Fibroblast of lung (primary cell): ENCODE measurements at places on chromosomes 2 and 18. TPM values are rescaled to one million over a fixed set of nuclear protein-coding genes. Genes with fewer than 3 reads are reported as not detected.

DNA sequence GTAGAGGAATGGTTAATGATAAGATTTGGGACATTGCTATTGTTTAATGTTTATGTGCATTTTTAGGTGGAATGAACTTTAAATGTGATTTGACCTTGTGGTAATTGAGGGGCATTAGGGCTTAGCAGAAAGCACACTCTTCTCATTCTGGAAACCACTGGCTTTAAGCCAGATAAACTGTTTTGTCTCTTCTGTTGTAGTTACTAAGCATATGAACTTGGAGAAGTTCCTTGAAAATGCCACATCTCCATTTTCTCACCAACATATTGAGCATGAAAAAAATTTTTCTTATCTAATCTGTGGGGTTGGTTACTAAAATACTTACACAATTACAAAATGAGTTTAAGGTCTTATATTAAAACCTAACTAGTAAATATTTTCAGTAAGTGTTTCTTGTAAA lies 70.8 kb upstream of the FSHR start:
- peak; percentile 62 for DNase-seq

- no peak for DNase-seq
Observed at GRCh38 chr18:59272221-59272888, 899 bp downstream of the RAX start.

DNA sequence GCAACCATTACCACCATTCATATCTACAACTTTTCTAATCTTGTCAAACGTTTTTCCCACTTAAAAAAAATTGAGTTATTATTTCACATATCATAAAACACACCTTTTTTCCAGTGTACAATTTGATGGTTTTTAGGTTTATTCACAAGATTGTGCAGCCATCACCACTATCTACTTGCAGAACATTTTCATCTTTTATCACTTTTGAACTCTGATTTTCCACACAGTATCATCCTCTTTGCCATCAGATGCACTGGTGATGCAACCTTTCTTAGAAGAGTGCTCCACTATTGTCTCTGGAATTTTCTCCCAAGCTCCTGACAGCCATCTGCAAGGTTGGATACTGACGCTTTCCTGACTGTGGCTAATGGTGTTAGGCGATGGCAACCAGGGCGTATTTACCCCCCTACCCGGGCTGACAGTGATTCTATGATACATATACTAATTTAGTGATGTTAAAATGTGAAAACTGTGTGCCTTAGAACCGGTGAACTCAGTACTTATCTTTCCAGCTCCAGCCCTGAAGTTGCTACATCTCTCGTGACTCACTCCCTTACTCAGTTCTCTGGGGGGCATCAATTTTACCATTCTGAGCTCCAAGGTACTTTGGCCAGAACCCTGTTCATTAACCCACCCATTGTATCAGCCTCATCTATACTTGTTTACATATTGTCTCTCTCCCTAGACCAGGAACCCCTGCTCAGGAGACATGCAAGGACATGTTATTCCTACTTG lies 105.4 kb upstream of the SPRED2 start:
- peak; percentile 24 for DNase-seq

GRCh38 chr2:169659320-169659719 lies 34.9 kb downstream of the CFAP210 start:
- DNase-seq, result no peak

- DNase-seq, result no peak
Observed at GRCh38 chr2:174052584-174052976, 87.4 kb upstream of the SP3 start.

DNA sequence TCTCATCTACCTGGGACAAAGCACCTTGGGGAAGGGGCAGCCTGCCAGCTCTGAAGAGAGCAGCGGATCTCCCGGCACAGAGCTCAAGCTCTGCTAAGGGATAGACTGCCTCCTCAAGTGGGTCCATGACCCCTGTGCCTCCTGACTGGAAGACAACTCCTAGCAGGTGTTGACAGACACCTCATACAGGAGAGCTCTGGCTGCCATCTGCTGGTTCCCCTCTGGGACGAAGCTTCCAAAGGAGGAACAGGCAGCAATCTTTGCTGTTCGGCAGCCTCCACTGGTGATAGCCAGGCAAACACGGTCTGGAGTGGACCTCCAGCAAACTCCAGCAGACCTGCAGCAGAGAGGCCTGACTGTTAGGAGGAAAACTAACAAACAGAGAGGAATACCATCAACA lies 549.9 kb upstream of the LRATD1 start:
- DNase-seq, result no peak

- DNase-seq, result no peak
Observed at GRCh38 chr18:58287353-58288274, 243.6 kb downstream of the NEDD4L start.

DNA sequence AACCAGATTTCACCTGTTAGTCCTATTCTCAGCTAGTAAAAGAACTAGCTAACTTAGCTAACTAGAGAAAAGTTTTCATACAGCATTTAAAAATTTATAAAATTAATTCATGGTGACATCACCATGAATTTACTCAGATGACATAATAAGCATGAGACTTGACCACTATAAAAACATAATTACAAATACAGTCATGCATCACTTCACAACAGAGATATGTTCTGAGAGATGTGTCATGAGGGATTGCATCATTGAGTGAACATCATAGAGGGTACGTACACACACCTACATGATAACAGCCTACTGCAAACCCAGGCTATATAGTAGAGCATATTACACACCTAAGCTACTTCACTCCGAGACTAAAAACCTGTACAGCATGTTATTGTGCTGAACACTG lies 481.3 kb upstream of the CHAC2 start:
- DNase-seq, result peak; percentile 37

DNA sequence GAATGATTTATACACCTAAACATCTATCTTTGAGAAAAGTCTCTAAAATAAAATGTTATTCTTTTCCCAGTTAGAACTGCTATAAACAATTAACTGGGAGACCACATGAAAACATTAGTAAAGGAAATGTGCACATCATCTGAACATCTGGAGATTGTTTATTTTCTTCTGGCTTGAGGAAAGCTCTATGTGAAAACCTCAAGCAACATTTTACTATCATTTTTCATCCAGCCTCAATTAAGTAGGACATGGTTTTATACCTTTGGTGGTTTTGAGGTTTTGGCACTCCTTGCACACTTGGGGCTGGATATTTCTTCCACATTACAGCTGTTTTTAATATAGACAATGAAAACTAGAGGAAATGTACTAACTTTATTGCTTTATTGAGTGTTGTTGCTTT lies 609.5 kb upstream of the SLC8A1 start:
- peak; percentile 57 for DNase-seq

- no peak for DNase-seq
Observed at GRCh38 chr18:6031442-6031841, 136.1 kb upstream of the TMEM200C start.

- peak; percentile 67 for DNase-seq
Observed at GRCh38 chr2:149329489-149330126, 779 bp upstream of the LYPD6 start.

- DNase-seq, result peak; percentile 88
Observed at GRCh38 chr2:191696001-191696400, 18.1 kb downstream of the NABP1 start.

GRCh38 chr2:40096360-40096759 lies 317.3 kb upstream of the THUMPD2 start:
- peak; percentile 87 for DNase-seq

- no peak for DNase-seq
Observed at GRCh38 chr18:69617408-69617807, 216.7 kb downstream of the DOK6 start.

DNA sequence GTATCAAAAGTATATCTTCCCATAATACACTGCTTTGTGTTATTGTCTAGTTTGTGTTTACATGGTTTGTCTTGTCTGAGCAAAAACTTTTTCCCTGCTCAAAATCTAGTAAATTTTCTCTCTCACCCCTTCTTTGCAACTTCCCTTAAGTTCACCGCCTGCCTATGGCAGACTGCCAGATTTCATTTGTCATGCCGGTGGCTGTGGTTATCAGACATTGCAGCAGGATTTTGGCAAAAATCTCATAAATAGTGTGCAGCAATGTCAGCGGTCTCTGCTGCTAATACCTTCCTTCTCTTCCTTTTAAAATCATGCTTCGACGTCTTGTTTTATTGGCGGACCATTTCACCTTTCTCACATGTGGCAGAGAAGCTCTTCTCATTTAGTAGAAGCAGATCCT lies 45.6 kb upstream of the TMEM178A start:
- peak; percentile 93 for DNase-seq

DNA sequence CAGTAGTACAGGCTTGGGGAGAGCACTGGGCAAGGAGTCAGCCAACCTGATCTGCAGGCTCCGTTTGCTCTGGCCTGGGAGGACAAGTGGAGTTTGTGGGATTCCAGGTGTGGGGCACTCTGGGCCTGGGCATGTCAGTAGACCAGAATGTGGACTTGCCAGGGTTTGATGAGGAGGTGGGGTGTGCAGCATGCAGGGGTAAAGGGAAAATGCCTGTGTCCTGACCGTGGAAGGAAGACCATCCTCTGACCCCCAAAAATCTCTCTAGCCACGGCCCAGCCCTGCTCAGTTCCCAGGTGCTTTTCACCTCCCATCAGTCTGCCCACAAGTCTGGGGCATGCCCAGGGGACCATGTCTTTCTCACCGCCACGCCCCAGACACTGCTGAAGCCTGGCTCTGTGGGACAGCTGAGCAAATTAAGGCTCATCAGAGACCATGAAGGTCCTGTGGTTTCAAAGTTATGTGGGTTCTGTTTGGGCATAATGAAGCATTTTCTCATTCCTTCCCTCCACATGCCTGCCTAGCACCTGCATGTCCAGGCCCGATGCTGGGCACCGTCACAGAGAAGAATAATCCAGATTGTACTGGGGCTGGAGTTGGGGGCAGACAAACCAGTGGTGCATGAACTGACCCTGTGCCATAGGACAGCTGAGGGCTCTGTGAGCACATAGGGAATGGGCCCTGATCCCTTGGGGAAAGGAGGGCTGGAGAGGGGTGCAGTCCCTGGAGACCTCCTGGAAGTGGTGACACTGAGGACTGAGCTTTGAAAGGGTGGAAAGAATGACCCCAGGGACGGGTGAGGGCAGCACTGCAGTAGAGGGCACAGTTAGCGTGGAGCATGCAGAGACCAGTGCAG lies 6.5 kb upstream of the KCNF1 start:
- DNase-seq, result no peak

DNA sequence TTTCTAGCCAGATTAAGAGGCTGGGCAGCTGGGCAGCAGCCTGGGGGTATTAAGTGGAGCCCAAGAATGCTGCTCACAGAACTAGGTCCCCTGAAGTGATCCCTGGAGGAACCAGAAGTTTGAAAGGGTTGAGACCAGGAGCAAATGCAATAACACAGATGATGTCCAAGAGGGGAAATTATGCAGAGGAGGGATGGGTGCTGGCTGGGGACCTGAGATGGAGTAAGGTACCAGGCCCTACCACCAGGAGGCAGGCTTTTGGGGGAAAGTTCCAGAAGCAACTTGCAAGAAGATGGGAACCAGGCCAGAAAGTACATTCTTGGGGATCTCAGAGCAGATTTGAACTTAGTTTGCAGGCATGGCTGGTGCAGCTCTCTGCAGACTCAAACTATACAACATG lies 175.1 kb downstream of the NCK2 start:
- peak; percentile 58 for DNase-seq

DNA sequence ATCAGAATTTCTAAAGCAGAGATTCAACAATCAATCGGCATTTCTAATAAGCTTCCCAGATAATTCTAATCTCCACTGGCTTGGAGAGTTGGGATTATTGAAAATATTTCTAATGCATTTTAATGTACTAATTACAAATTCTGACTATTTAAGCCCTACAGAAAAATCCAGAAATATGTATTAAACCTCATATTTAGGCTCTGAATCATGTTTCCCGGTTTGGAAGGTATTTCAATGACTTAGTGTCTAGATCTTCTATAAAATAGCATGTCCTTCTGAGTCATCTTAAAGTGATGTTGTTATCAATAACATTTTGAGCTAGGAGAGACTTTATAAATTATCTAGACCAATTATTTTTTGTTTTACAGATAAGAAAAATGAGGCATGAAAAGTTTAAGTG lies 258.8 kb upstream of the NRXN1 start:
- DNase-seq, result peak; percentile 75

DNA sequence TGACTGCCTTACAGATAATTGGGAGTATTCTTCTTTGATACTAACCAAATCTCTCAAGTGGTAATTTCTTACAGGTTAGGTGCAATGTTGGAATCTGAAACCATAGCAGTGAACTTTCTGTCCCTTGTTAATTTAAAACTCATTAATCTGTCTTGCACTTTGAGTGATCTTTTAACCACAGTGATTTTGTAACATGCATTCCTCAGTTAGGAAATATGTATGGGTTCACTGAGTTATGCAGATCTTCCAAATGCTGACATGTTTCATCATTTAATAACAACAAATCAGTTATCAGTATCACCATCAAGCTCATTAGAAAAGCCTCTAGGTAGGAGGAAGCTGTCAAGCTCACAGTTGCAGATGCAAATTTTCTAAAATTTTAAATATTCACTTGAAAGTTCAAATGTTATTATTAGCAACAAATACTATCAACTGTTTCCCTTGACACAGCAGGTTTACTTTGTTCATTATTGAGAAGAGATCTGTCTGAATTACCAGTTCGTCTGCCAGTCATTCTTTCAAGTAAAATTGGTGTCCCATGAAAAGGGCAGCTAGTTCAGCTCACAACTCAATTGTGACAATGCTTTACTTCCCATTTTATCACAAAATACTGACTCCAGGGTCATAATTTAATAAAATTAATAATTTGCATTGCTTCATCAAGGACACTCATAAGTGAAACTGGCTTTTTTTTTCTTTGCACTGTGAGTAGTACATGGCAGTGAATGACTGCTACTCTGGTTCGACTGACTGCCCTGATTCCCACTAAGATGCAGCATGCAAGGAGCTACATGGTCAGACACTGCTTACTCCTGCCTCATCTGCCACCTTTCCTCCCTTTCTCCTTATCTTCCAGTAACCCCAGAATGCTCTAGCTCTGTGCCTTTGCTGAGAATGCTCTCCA lies 31.6 kb downstream of the SUCLG1 start:
- DNase-seq, result peak; percentile 57

- DNase-seq, result peak; percentile 41
Observed at GRCh38 chr2:178109813-178110212, 2.4 kb upstream of the RBM45 start.

DNA sequence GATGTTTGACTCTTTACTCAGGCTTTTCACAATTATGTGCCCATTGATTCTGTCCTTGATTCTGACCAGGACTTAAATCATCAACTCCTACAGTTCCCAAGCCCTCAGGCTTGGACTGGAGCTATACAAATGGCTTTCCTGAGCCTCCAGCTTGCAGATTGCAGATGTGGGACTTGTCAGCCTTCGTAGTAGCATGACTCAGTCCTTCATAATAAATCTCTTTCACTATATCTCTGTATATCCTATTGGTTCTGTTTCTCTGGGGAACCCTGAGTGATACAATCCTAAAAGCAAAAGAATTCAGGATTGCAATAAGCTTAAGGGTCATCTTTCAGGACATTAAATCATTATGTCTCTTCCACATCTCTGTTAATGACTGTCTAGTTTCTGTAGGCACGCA lies 356.6 kb downstream of the RIT2 start:
- DNase-seq, result peak; percentile 50

- no peak for DNase-seq
Observed at GRCh38 chr2:50455351-50455939, 576.5 kb downstream of the NRXN1 start.

- no peak for DNase-seq
Observed at GRCh38 chr2:237097326-237097910, 11.7 kb downstream of the COPS8 start.

The TMEM200C gene
- polyA plus RNA-seq, result 0.02 and 0.10 TPM in 2 replicates

The GALNT13 gene
- polyA plus RNA-seq, result not detected in 2 replicates

The CD8B gene
- not detected in 2 replicates for polyA plus RNA-seq

The RAD51AP2 gene
- polyA plus RNA-seq, result 0.02 TPM in 1 of 2 replicates, not detected in the other

The INO80C gene
- 9.4 and 13.5 TPM in 2 replicates for polyA plus RNA-seq

The GALNT5 gene
- polyA plus RNA-seq, result 51.5 and 63.7 TPM in 2 replicates

The UGT1A10 gene
- polyA plus RNA-seq, result not detected in 2 replicates

The CGREF1 gene
- polyA plus RNA-seq, result 1.5 and 1.9 TPM in 2 replicates

The BARD1 gene
- 5.1 and 8.8 TPM in 2 replicates for polyA plus RNA-seq

The BIRC6 gene
- polyA plus RNA-seq, result 41.9 and 46.7 TPM in 2 replicates

The TNFAIP6 gene
- polyA plus RNA-seq, result 28.5 and 35.0 TPM in 2 replicates
